Left lobe of liver (tissue), 2 donors: ENCODE measurements at places on chromosomes 3 and 15.

GRCh38 chr3:64299206-64299605 lies 73.9 kb upstream of the PRICKLE2 start:
- no peak for DNase-seq

DNA sequence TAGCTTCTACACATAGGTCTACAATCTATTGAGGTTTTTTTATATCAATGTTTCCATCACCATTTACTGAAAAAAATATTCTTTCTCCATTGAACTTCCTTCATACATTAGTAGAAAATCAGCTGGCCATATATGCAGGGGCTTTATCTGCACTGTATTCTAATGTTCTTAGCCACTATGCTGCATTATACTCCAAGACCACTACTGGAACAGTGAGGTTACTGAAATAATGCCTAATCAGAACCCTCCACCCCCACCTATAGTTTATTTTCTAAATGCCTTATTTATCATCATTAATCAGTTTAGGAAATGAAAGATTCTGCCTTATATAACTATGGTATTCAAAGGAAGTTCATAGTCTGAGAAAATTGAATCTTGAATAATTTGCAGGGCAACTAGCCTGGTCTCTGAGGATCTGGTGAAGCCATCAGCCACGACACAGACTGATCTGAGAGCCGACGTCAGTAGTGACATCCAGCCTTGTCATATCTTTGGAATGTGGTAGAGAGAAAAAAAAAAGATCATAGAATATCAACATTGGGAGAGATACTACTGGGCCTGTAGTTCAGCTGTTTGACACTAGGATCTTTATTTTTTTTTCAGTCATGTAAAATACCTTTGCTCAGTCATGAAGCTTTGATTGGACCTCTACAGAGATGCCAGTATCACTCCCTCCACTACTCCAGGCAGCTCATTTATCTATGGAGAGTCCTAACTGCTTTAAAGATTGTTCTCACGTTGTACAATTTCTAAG lies 66.6 kb downstream of the P3H2 start:
- DNase-seq = no peak

DNA sequence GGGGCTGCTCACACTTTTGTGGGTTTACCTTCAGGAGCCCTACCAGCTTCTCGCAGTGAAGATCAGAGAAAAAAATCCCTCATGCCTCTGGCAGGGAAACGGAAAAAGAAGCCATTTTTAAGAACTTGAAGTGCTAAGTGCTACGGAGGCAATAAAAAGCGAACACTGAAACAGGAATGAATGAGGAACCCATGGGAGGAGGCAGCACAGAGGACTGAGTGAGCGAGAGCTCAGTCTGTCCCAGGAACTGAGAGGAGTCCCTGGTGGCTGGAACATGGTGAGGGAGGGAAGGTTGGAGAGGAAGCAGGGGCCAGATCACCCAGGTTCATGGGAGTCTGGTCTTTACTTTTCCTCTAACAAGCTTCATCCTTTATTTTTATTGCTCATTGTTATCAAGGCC lies 228.1 kb upstream of the PROK2 start:
- DNase-seq = no peak

GRCh38 chr3:20405744-20406143 lies 219.7 kb upstream of the SGO1 start:
- DNase-seq = no peak

GRCh38 chr3:44416031-44417030 lies 61.1 kb downstream of the ZNF445 start:
- no peak for DNase-seq

- DNase-seq = no peak
Observed at GRCh38 chr3:155727836-155728235, 17.0 kb downstream of the PLCH1 start.

GRCh38 chr3:45635475-45636256 lies 41.1 kb downstream of the LIMD1 start:
- DNase-seq = no peak

GRCh38 chr3:47890828-47891612 lies 88.1 kb downstream of the DHX30 start:
- DNase-seq = no peak

DNA sequence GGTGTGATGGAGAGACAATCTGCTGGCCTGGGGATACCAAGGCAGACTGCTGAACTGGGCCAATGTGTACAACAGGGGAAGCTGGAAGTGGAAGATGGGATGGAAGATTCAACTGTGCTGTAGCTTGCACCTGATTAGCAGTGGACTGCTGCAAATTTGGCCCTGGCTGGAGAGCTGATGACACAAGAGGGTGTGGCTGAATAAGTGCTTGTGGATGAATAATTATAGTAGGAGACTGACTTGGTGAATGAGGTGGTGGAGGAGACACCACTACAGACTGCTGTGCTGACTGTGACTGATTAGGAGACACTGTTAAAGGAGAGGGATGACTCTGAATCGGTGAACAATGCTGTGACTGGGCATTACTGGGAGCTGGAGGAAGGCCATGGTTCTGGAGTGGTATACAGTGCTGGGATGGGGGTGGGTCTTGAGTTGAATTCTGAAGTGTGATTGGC lies 52.5 kb downstream of the PHC3 start:
- DNase-seq = no peak

DNA sequence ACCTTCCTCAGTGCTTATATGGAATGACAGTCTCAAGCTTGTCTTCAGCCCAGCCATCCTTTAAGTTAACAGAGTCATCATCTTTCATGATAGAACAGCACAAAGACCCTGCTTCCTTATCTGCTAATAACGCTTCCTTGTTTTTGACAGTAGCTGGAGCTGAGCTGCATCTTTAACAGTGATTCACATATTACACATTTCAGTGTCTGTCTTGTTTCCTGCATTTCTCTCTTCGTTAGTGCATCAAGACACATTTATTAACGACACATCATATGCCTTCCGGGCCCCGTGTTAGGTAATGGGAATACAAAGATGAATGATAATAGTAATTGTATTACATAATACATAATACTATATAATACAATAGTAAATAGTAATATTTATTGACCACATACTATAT lies 30.2 kb upstream of the GREM1 start:
- DNase-seq = no peak

- no peak for DNase-seq
Observed at GRCh38 chr3:159263750-159264553, 462.1 kb downstream of the MFSD1 start.

DNA sequence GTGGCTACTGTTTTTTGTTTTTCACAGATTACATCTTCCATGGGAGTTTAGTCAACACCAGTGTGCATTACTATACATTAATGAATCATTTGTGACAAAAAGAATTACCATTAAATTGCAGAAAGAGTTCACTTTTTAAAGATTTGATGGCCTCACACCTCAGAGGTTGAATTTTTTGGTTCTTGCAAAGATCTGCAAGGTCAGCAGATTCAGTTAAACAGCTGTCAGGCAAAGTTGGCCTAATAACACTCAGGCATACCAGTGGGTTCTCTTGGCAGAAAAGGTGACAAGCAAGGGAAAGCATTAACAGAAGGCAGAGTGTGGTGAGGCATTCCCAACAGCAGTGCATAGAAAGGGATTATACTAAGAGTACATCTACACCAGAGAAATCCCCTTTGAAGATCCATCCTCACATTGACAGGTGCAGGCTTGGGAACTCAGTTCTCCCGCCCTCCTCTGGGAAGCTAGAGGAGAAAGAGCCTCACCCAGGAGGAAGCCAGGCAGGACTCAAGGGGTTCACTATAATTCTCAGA lies 24.3 kb upstream of the PTX3 start:
- DNase-seq = no peak

- no peak for DNase-seq
Observed at GRCh38 chr3:130748981-130749380, 2.4 kb upstream of the PIK3R4 start.

DNA sequence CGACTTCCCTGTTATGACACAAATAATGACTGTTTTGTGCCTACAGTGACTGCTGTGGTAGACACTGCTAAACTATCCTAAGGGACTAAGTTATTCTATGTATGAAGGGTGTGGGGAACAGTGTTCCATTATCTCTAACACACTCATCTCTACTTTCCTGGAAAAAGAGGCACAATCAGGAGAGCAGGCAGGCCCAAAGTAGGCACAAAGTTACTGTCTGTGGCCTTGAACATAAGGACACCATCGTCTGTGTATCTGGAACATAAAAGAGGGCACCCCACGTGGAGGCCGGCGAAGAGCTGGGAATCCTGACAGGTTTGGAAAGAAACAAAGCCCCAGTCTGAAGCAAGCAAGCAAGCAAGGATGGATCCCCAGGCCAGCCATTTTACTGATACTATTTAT lies 1.5 kb downstream of the ABCC5 start:
- no peak for DNase-seq

- DNase-seq = no peak
Observed at GRCh38 chr3:39015418-39015817, 36.3 kb downstream of the SCN11A start.

GRCh38 chr3:196016059-196016458 lies 65.8 kb downstream of the TFRC start:
- DNase-seq = no peak

DNA sequence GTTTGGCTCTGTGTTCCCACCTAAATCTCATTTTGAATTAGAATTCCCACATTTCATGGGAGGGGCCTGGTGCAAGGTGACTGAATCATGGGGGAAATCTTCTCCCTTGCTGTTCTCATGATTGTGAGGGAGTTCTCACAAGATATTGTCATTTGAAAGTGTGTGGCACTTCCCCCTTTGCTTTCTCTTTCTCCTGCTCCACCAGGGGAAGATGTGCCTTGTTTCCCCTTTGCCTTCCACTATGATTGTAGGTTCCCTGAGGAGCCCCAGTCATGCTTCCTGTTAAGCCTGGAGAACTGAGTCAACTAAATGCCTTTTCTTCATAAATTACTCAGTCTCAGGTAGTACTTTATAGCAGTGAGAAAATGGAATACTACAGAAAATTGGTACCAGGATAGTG lies 157.2 kb upstream of the TPRG1 start:
- DNase-seq = no peak

DNA sequence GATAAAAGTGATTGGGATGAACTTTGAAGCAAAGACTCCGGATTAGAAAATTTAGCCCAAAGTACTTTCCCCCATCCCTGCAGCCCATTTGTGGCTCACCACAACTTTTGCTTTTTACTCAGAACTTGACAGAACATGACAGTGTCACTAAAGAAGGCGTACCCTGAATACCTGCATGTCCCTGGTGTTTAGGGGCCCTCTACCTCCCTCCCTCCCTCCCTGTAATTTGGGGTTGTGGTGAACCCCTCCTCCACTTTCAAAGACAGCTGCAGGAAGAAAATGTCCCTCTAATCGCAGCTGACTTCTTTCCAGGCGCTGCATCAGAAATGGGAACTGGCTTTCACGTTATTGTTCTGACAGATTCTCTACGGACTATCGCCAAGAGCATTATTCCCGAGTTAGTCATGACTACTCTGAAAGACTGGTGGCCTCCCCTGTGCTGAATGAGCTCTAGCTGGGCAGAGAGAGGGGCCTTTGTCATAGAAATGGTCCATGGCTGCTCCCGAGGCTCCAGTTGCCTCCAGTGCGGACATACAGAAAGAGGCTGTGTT lies 93.2 kb upstream of the ARHGEF3 start:
- no peak for DNase-seq

GRCh38 chr3:38487323-38487722 lies 8.8 kb upstream of the EXOG start:
- DNase-seq = no peak

DNA sequence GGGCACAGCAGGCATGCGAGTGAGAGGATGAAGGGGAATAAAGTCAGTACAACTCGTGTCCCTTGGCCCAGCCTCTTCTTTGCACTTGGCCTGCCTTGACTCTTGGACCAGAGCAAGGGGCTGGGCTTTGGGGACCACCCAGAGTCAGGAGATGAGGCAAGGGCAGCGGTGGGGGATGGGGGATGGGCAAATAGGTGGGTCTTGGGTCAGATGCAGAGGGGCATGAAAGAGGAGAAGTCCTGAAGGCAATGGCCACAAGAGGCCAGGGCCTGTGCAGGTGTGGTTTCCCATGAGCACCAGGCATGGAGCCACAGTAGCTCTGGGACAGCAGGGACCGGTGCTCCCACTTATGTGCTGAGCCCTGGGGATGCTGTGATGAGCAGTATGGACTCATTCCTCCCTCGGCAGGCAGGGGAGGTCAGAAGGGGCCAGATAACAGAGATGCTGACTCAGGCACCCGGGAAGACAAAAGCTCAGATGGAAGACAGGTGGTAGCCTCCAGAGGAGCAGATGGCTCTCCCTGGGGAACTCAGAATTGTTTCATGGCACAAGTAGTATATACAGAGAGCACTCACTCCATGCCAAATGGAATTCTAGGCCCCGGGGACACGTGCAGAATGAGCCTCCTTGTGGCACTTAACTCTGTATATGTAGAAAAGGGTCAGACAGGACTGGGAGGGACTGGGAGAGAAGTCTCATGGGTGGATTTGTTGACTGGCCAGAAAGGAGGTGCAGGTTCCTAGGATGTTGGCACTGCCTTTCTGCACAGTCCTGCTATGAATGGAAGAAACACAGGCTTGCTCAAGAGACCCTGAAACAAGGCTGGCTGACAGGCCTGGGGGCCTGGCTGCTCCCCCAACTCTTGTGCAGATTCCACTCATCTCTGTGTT lies 14.3 kb downstream of the ZBTB47 start:
- peak; percentile 42 for DNase-seq

- no peak for DNase-seq
Observed at GRCh38 chr15:31384568-31384967, 57.9 kb downstream of the KLF13 start.

DNA sequence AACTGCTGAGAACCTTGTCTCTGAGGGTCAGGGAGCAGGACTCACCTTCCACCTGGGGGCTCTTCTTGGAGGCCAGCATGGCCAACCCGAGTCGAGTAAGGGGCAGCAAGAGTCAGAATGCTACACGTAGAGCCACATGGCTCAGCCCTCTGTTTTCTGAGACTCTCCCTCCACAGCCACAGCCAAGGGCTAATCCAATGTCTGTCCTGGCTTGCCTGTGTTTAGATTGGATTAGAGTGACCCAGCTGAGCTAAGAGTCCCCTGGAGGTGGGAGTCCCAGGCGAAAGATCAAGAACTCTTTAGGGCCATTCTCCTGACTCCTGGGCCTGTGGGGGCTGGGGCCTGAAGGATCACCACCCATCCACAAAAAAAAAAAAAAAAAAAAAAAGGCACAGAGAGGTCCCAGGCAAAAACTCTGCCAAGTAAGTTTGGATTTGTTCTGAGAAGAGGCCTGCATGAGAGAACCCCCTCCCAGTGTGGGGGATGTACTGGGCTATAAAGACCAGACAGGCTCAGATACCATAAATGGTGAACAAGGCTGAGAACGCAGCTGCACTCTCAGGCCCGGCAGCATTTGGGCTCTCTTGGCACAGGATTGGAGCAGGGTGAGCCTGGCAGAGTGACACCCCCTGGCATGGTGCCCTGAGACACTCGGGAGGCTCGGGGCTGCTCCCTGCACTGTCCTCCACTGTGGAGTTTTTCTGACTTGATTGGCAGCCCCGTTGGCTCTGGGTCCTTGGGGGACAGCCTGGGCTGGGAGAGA lies 88.0 kb upstream of the OSBPL11 start:
- no peak for DNase-seq

GRCh38 chr15:85545752-85546151 lies 165.3 kb downstream of the AKAP13 start:
- DNase-seq = no peak

- DNase-seq = no peak
Observed at GRCh38 chr15:68152342-68152741, 52.8 kb downstream of the CALML4 start.
